GM13976 (cell line): ENCODE measurements at places on chromosomes 2 and 18.

DNA sequence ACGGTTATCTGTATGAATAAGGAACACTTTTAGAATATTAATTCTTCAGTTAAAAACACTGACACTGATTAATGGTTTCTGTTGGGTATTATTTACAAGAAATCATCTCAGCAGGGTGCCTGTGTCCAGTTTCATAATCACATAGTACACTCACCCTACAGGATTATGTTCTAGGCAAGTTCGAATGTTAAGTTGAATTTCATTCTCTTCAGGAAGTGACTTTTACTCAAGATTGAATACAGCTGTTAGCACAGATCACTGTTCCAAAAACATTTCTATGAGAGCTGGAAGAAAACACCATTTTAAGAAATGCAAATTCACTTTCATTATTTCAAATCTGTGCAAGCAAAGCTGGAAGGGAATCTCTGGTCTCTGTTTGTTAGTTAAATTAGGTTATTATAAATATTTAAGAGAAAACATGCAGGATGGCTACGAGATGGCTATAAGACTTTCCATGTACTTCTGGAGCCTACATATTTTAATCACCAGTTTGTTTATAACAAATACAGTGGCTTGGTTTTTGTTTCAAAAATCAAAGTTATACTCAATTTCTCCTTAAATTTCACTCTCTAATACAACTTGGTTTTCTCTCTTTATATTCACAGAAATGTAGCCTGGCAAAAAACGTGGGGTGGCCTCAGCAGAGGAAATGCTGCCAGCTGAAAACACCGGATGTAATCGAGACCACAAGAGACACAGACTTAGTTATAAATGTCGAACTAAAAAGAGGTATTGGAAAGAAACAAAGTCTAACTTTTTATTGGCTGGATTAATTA lies 65.8 kb downstream of the RBMS1 start:
- DNase-seq: no peak

DNA sequence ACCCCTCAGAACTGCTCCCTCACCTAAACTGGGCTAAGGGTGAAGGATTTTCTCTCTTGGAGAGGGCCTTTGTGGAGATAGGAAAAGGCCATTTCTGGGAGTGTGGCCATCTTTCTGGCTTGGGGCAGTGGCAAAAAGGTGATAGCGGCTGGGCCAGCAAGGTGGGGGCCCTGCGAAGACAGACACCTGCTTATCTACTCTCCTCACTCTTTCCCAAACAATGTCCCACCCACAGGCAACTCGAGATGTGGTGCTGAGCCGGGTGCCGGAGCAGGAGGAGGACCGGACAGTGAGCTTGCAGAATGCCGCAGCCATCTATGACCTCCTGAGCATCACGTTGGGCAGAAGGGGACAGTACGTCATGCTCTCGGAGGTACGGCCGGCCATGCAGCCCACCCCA lies 90.1 kb upstream of the MCFD2 start:
- no peak for DNase-seq

DNA sequence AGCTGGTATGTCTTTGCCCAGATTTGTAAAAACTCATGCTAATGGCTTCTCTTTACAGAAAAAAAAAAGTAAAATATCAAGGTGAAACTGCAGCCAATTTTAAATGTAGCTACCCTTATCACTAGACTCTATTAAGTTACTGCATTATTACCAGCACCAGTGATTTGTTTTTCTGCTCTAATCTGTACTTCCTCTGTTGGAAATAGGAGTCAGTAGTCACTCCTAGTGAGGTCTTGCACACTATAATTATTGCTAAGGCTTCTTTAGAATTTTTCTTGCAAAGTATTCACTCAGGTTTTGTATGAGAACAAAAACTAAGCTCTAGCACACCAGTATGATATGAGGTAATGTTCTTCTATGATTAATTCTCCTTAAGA lies 215.5 kb downstream of the XIRP2 start:
- no peak for DNase-seq

DNA sequence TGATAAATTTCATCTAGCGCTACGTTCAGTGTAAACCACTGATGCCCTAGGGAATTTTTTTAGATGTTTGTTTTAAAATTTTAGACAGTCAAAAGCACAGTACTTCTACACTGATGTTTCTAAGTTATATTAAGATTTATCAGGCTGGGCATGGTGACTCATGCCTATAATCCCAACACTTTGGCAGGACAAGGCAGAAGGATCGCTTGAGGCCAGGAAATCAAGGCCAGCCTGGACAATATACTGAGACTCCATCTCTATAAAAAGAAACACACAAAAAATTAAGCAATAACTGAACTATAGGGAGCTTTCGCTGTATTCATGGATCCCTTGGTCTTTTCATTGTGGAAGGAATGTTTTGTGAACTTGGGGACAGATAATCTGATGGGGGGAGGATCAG lies 50.6 kb upstream of the MAPRE2 start:
- no peak for DNase-seq

DNA sequence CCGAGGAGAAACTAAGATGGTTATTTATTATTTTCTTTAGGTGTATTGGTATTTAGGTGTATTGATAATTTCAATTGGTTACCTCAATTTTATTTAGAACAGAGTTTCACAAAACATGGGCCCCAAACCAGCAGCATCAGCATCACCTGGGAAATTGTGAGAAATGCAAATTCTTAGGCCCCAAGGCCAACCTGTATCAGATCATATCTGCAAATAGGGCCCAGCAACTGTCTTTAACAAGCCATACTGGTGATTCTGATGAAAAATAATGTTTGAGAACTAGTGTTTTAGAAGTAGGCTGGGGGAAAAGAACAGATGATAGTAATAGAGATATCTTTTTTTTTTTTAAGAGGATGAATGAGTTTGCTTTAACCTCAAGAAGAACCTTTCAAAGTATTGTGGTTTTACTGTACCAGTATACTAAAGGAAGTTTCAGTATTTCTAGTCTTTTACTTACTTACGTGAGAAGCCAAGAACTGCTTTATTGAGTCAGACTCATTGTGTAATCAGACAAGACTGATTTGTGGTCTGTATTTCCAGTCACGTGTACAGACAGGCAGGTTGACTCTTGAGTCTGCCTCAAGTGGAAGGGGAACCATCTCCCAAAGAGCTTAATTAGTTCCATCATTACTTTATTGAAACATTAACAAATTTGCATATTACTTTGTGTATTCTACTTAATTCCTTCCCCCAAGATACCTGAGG lies 60.4 kb upstream of the GAREM1 start:
- DNase-seq: peak; percentile 12

DNA sequence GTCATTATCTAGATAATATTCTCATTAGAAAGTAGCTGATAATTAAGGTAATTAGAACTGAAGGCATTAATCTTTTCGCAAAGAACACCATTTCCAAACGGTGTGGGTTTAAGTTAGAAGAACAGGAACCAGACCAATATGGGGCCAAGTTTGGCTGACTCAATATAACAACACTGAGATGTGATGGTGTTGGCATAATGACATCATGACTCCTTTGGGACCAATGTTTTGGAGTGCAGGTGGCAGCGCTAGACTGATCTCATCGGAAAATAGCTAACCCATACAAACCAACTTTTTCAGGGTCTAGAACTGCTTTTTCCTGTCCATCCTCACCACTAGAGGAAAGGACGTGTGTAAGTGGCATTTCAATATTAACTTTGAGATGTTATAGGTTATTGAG lies 1171.7 kb upstream of the ZEB2 start:
- no peak for DNase-seq
